Stimulated activated CD4-positive, alpha-beta T cell treated with anti-CD3 and anti-CD28 coated beads, Interleukin-2, amount 100 ng/mL, for 24 hours (primary cell): ENCODE measurements at places on chromosomes 11 and 22.

DNA sequence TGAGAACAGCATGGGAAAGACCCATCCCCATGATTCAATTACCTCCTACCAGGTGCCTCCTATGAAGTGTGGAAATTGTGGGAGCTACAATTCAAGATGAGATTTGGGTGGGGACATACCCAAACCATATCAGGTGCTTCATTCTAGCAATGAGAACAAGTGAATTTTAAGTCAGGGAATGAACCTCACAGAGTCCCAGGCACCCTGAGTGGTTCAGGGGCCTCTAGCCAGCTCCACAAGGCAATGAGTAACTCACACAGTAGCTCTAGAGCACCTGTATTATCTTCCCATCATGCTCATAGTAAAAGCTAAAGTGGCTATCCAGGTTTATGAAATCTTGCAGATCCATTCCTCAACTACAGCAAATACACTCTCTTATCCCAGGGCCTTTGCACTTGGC lies 13.1 kb upstream of the ACCSL start:
- no peak for DNase-seq

- DNase-seq: peak; percentile 14
Observed at GRCh38 chr11:47003180-47003877, 66.8 kb downstream of the CSTPP1 start.

DNA sequence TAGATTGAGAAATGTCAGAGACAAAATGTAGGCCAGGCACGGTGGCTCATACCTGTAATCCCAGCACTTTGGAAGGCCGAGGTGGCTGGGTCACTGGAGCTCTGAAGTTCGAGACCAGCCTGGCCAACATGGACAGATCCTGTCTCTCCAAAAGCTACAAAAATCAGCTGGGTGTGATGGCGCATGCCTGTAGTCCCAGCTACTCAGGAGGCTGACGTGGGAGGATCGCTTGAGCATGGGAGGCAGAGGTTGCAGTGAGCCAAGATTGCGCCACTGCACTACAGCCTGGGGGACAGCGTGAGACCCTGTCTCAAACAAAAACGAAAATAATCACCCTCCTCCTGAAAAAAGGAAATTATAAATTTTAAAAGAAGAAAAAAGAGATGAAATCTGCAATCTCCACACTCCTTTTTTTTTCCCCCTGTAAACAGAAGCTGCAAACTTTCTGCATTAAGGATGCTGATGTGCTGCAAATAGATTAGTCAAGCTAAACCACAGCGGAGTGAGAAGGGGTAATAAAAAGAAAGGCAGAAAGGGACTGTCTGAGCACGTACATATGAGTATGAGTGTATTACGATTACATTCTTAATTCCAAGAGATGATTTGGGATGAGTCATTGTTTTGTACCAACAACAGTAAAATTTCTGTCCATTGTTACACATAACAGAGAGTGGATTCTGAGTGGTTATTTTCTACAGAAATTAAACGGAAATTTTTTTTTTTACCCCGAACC lies 87.3 kb downstream of the SIK3 start:
- DNase-seq: no peak

GRCh38 chr22:40463017-40463631 lies 92.7 kb downstream of the SGSM3 start:
- DNase-seq: peak; percentile 48

DNA sequence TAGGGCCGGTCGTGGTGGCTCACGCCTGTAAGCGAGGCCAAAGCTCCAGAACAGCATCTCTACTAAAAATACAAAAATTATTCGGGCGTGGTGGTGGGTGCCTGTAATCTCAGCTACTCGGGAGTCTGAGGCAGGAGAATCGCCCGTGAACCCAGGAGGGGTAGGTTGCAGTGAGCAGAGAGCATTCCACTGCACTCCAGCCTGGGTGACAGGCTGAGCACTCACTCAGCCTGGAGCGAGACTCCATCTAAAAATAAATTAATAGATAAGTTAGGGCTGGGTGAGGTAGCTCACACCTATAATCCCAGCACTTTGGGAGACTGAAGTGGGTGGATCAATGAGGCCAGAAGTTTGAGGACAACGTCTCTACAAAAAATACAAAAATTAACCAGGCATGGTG lies 10.2 kb upstream of the TAB1 start:
- no peak for DNase-seq

GRCh38 chr11:27353593-27354358 lies 9.2 kb downstream of the CCDC34 start:
- DNase-seq: no peak

DNA sequence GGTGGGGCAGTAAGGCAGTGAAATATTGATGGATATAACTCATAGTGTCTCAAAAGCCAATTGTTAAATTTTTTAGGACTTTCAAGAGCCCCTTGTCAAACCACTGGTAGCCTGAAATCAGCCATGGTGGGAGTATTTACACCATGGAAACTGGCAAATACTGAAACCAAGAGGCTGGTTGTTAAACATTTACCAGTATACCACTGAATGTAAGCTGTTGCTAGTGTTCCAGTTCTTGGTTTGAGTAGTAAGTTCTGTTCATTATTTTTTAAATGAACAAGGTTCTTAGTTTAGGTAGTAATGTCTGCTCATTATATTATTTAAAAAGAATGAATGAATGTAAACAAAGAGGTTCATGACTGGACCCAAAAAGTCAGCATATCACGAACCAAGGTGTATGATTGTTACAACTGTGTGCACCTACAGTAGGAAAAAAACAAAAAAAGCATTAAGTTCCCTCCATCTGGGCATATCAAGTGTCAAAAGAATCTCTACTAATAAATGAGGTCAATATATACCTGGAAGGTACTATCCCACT lies 4.5 kb upstream of the EIF3F start:
- no peak for DNase-seq

DNA sequence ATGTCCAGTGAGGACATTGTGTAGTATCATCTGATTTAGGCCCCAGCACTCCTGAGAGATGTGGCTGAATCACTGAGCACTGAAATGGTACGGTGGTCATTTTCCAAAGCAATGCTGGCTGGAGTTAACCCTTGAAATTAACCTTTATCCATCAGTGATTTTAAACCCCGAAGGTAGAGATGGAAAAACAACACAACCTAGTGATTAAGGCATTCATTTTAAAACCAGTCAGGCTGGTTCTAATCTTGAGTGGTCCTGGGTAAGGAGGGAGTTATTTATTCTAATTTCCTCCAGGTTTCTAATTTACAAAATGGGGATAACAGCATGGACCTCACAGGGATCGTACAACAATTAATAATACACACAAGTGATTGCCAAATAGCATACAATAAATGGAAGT lies 6.6 kb upstream of the CSNK2A3 start:
- no peak for DNase-seq
